ENCODE measurements at places on chromosomes 4 and X.
A peak's percentile ranks its signal among the peaks of the same experiment; 100 is the strongest.

- no peak for DNase-seq
Observed at GRCh38 chr4:183391204-183391603, 53.2 kb upstream of the CDKN2AIP start.

- DNase-seq: no peak
Observed at GRCh38 chr4:128347930-128348660, 60.5 kb upstream of the PGRMC2 start.

- no peak for DNase-seq
Observed at GRCh38 chr4:118716304-118716703, 31.1 kb downstream of the METTL14 start.

GRCh38 chrX:130902446-130902782 is 595 bp downstream of the ENOX2 start:
- DNase-seq: no peak

DNA sequence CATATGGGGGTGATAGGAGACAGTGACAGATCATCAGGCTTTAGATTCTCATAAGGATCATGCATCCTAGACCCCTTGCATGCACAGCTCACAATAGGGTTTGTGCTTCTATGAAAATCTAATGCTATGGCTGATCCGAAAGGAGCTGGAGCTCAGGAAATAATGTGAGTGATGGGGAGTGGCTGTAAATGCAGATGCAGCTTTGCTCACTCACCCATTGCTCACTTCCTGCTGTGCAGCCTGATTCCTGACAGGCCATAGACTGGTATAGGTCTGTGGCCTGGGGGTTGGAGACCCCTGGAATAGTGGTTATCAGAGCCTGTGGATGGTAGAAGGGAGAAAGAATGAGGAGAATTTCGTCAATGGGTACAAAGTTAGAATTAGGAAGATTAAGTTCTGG is 2751.1 kb downstream of the ARAP2 start:
- DNase-seq: no peak

DNA sequence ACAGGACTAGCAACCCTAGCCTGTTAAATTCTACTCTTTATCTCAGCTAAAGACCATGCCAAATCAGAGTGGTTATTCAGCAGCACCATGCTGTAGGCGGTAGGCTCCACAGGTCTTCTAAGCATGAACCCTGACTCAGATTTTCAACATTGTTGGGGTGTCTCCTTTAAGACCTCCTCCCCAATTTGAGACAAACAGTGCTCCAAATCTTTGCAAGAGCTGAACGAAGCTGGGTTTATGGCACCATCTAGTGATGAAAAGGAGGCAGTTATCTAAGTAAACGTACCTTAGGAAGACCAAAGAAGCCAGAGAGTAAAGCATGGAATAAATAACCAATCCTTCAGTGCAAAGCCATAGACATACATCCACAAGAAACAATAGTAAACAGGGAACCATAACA is 334.5 kb upstream of the SLC7A11 start:
- no peak for DNase-seq

DNA sequence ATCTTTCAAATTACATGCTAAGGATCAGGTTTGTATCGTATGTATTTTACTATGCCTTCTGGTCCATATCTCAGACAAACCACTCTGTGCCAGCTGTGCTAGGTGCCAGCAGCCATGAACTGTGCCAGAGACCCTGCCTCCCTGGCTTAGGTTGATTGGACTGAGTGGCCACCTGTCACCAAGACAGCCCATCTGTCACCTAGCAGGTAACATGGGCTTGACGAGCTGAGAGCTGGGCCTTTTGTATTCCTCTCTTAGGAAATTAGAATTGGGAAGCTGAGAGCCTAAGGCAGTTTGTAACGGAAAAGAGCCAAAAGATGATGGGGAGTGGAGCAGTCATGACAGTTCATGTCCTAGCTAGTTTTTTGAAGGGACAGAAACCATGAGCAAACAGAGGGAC is 42.5 kb downstream of the TMEM164 start:
- no peak for DNase-seq

DNA sequence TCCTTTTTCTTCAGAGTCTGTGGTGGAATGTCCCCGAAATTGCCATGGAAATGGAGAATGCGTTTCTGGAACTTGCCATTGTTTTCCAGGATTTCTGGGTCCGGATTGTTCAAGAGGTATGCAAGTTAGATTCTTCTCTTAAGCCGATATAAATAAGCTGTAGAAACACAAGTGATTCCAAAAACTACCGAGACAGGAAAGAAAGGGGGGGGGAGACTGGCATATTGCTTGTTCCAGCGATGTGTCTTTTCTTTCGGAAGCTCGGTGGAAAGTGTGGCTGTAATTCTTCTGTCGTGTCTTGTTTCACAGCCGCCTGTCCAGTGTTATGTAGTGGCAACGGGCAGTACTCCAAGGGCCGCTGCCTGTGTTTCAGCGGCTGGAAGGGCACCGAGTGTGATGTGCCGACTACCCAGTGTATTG is 236.9 kb downstream of the DCTD start:
- peak; percentile 19 for DNase-seq

GRCh38 chrX:19810006-19810774 is 77.2 kb downstream of the SH3KBP1 start:
- no peak for DNase-seq

DNA sequence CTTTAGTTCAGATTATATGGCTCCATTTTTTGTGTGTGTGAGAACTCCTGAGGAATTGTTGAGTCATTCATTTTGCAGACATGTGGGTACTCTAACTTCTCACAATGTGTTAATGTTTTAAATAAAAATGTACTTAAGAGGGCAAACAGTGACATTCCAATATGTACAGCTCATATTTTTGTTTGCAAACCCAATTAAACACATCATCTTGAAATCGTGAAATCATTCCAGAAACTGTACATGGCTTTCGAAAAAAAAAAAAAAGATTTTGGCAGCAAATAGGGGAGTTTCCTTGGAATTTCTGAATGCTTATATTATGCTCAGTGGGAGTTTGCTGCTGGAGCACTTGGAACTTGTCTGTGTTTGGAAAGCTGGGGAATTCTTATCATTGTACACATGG is 85.0 kb downstream of the HPGD start:
- DNase-seq: no peak

DNA sequence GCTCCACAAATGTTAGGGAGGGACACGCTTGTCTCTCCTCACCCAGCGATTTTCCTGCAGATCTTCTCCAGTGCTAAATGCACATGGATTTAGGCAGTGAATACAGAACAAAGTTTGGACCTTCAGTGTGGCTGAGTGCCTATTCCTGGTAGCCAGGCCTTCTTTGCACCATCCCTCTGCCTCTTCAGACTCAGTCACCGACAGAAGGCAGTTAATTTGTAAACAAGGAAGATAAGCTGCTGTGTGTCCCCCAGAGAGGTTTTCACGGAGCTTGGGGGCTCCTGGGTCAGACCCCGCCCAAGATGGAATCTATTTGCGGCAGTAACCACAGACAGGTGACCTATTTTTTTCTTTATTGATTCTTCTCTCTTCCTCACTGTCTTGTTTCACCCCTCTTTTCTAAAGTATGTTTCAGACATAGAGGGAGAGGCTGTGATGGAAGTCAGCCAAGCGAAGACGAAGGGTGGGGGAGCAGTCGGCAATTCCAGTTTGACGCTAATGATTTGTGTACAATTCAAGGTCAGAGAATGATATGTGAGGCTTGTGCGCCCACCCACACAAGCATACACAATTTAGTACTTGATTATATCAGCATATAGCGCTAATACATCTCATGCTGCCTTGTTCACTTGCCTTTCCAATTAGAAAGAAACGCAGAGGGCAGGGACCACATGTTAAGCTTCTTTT is 200.8 kb downstream of the MGST2 start:
- no peak for DNase-seq

- DNase-seq: no peak
Observed at GRCh38 chr4:67198727-67199126, 346.6 kb downstream of the CENPC start.

- peak; percentile 27 for DNase-seq
Observed at GRCh38 chr4:1357356-1358248, 10.6 kb downstream of the UVSSA start.

DNA sequence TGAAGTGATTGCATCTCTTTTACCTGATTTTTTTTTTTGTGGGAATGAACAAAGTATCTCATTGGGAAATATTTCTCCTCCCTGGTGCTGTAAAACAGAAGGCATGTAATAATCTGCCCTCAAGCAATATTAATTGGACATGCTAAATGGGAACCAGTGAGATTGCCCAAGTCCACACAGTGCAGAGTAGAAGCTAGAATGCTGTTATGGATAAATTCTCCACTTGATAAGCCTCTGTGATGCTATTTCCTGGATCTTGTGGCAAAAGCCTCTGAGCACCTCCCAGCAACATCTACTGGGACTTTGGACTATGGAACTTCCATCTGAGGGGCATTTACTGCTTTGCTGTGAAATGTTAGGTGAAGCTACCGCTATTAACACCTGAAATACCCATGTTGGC is 46.9 kb upstream of the YTHDC1 start:
- DNase-seq: no peak

DNA sequence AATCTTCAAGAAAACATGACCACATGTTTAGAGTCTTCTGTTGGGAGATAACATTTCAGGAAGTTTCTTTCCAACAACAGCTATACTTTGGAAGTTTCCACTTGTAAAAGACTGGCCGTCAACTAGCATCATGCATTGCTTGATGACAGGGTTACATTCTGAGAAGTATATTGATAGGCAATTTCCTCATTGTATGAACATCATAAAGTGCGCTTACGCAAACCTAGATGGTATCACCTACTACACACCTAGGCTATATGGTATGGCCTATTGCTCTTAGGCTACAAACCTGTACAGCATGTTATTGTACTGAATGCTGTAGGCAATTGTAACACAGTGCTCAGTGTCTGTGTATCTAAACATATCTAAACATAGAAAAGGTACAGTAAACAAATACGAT is 25.4 kb upstream of the CD40LG start:
- no peak for DNase-seq

DNA sequence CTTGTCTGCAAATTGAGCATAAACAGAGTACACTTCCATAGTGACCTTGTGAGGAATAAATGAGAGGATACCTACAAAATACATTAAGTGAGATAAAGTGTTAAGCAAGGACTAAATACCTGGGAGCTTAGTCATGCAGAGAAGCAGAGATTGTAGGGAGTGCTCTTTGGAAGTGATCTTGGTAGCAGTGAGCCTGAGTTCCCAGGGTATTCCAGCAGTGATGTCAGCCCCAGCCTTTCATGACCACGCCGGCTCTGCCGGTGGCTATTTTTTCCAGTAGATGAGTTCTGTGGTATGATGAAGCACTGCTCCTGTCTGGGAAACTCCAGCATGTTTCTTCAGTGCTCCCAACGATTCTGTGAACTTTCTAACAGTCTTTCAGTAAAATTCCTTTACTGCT is 391.5 kb upstream of the IGFBP7 start:
- DNase-seq: no peak

DNA sequence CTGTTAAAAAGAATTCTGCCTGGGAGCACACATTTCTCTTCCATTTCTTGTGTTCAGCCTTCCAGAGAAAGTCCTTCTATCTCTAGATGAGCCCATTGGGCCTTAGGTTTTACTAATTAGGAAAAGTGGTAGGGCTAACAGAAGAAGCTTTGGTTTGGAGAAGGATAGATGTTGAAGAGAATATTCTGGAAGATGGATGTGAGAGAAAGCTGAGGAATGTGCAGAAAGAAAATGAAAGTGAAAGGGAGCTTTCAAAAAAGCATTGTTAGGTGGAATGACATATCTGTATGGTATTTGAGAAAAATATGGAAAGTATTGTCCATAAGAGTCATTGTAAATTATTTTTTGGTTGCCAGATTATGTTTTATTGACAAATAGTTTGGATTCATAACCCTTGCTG is 474.8 kb upstream of the SLIT2 start:
- DNase-seq: no peak

DNA sequence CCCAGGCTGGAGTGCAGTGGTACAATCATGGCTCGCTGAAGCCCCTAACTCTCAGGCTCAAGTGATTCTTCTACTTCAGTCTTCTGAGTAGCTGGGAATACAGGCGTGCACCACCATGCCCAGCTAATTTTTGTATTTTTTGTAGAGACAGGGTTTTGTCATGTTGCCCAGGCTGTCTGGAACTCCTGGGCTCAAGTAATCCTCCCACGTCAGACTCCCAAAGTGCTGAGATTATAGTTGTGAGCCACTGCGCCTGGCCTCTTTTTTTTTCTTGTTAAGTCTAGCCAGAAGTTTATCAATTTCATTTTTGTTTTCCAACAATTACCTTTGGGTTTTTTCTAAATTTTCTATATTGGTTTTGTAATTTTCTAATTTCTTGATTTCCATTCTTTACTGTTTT is 100.6 kb downstream of the GC start:
- DNase-seq: no peak

- DNase-seq: no peak
Observed at GRCh38 chrX:17584248-17584681, 153.0 kb upstream of the SCML1 start.

GRCh38 chrX:16601885-16602284 is 48.1 kb upstream of the S100G start:
- DNase-seq: no peak

DNA sequence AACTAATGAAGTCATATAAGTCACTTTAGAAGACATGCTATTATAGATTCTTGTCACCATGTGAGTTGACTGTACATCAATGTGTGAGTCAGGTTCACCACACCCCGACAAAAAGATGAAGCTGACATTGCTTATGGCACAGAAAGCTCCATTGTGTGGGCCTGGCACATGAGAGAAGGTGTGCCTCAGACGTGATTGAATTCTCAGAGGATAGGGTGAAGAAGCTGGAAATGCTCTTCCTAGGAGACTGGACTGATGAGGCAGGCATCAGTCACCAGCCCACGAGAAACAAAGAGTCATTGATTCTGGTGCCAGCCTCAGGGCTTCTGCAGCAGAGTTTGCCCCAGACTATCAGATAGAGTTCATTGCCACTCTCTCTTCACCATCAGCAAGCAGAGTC is 35.9 kb upstream of the LRAT start:
- peak; percentile 68 for DNase-seq

DNA sequence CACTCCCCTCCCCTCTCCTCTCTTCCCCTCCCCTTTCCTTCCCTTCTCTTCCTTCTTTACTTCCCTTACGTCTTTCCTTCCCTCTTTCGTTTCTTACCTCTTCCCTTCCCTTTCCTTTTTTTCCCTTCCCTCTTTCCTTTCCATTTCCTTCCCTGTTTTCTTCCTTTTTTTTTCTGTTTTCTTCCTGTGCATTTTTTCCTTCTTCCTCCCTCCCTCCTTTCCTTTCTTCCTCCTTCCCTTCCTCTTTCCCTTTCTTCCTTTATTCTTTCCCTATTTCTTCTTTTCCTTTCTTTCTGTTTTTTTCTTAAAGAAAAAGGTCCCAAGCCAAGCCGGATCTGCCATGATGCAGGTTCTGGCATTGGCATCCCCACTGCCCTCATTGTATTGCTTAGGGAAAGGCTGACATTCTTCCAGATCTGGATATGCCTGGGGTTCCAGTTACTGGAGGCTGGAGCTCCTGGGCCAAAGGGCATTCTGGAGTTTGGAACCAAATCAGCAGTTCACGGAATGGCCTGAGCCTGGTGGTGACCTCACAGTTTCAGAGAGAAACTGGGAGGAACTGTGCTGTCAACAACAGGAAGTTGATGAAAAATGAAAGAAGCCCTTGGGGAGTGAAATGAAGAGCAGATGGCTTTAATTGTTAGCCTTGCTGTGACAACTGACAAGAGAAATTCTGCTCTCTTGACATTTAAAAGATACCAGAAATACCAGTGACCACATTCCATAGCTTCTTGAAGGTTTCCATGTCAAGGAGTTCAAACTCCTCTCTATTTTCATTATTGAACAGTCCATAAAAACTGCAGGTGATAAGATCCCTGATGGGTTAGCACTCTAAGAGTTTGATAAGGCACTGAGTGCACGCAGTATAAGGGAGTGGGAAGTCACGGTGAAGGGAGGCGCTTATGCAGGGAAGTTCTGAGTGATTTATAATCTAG is 622.1 kb downstream of the SPRY1 start:
- DNase-seq: no peak

Data from head of caudate nucleus (tissue), 42 donors.